Amygdala (tissue), 56 donors: ENCODE measurements at places on chromosomes 12 and 14.

DNA sequence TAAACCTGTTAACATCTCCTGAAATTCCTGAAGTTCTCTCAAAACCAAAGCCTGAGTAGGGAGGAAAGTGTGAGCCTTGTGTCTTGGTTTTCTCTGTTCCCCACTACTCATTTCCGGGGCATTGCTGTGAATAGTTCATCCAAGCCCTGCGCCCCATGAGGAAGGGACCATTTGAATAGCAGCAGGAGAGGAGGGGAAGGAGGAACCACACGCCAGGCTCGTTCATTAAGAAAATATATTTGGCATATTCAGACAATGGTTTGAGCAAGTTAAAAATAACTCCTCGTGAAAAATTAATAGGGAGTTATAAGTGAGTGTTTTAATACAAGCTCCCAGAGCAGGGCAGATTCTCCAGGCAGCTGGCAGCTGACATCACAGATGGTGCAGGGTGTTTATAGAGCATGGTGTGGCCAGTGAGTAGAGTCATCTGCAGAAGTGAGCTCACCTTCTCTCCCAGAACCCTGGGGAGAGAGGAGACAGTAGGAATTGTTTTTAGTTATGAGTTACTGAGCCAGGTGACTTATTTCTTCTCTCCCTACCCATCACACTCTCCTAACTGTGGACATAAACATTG is 29.5 kb upstream of the CISTR start:
- no peak for DNase-seq

DNA sequence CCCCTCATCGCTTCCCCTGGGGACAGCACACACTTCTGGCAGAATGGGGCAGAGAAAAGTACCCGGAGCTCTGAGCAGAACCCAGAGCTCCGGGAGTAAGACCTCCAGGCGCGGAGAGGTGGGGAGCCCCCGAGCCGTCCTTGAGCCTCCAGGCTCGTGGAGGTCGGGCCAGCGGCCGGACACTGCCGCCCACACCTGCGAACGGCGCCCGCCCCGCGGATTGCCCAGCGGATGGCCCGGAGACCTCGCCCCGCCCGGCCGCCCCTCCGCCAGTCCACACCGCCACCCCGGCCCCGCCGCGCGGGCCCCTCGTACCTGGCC is 344 bp downstream of the SPTLC2 start:
- no peak for DNase-seq

GRCh38 chr14:104321802-104322130 is 183.4 kb downstream of the KIF26A start:
- no peak for DNase-seq

DNA sequence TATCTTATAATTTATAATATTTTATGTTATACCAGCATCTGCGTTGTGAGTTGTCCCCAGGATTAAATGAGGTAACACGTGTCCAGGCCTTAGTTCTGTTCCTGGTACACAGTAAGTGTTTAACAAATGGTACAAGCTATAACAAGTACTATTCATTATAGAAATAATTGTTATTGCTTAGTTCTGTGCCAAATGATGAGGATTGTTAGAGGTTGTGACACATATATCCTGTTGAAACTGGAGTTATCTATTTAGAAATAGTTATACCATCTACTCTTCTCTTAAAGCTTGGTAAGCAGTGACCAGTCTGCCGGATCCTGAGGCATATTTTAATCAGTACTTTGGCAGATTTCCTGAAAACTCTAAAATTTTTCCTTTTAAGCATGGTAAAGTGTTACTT is 1066.5 kb downstream of the TMTC2 start:
- no peak for DNase-seq

DNA sequence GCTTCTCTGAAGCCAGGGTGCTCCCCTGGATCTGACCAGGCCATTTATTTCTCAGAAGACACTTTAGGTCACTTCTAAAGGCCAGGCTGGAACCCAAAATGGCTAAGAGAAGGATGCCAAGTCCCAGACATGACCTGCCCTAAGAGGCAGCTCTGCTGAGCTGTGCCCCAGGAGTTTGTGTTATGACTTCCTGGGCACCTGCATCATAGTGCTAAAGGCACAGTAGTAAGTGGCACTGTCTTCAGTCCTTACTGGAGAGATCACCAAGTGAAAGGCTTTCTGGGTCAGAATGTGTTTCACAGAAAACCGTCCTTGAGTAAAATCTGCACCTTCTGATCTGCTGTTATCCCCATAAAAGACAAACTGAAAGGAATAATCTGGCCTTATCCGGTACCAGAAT is 120.2 kb downstream of the DAD1 start:
- DNase-seq, result no peak

GRCh38 chr14:21120686-21121085 is 19.8 kb downstream of the TMEM253 start:
- DNase-seq, result no peak

- DNase-seq, result no peak
Observed at GRCh38 chr12:79453820-79454219, 236.9 kb downstream of the PAWR start.

- DNase-seq, result peak; percentile 20
Observed at GRCh38 chr14:77051116-77051515, 22.6 kb upstream of the IRF2BPL start.

- no peak for DNase-seq
Observed at GRCh38 chr12:6938353-6939190, 5.0 kb upstream of the RNU7-1 start.

GRCh38 chr12:89350260-89350629 is 2.1 kb downstream of the DUSP6 start:
- DNase-seq, result no peak

GRCh38 chr14:99971087-99971940 is 93.9 kb upstream of the EVL start:
- peak; percentile 73 for DNase-seq

- no peak for DNase-seq
Observed at GRCh38 chr12:34398366-34398705, 376.0 kb downstream of the ALG10 start.

- no peak for DNase-seq
Observed at GRCh38 chr12:78672033-78672432, 192.5 kb upstream of the SYT1 start.

- no peak for DNase-seq
Observed at GRCh38 chr14:37870632-37871346, 275.4 kb downstream of the TTC6 start.

GRCh38 chr14:102316338-102316742 is 3.2 kb upstream of the ZNF839 start:
- DNase-seq, result no peak

GRCh38 chr14:90140956-90141316 is 79.1 kb downstream of the KCNK13 start:
- DNase-seq, result no peak
